ENCODE measurements at places on chromosomes 1 and 21. TPM values are rescaled to one million over a fixed set of nuclear protein-coding genes. Genes with fewer than 3 reads are reported as not detected.

RXRG gene
- total RNA-seq: not detected

HMCN1 gene
- 26.4 TPM for total RNA-seq

DNA sequence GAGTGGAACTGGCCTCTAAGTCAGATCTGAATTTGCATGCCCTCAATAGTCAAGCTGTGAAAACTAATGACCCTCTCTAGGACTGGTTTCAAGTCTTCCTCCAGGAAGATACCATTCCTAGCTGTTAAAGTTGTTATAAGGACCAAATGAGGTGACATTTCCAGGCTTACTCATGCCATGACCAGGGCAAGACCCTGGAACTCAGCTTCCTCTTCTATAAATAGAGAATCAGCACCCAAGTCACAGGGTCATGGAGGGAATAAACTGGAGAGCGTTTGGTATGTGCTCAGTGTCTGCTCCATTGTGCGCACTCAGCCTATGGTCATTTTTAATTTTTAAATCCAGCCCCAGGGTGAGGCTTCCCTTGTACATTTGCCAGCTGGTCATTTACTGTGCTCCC is 2.5 kb downstream of the S100A9 start:
- no peak for DNase-seq

GRCh38 chr1:164613176-164613575 is 54.2 kb downstream of the PBX1 start:
- no peak for DNase-seq

DNA sequence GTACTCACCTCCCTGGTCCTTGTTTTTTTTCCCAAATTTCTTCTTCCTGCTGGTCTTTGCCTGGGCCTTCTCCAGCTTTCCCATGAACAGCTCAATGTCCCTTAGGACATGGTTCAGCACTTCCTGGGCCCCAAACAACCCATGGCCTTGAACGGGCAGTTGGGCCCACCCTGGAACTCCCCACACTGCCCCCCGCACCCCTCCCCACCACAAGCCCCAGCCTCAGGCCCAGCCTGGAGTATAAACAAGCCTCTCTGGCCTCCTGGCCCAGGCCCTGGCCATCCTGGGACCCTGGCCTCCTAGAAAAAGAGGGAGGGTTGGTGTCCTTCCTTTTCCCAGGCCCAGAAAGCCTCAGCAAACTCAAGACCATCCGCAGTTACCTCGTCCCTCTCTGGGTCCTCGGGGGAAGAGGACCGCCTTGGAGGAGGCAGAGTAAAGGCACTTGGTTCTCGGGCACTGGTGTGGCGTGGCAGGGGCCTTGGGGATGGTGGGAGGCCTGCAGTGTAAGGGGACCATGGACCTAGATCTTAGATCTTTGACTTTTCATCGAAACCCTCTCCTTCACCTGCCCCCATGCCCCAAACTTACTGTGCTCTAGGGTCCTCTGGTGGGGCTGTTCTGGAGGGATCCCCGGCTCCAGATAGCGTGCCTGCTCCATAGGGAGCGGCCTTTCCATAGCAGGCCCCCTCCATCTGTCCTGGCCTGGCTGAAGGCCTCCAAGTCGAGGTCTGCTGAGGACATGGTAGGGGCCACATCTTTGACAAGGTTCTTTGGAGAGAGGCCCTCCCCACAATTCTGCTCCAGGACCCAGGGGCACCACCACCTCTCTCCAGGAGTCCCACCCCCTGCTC is 5.6 kb downstream of the EPS8L3 start:
- no peak for DNase-seq
